ENCODE measurements at places on chromosomes 7 and 10. TPM values are rescaled to one million over a fixed set of nuclear protein-coding genes. Genes with fewer than 3 reads are reported as not detected.

The MYO1G gene
- 2.6 TPM for total RNA-seq

The NPC1L1 gene
- total RNA-seq = not detected

The NEURL1 gene
- total RNA-seq = 0.23 TPM

The GJD4 gene
- total RNA-seq = not detected

The KCNH2 gene
- 0.21 TPM for total RNA-seq

The ABCC2 gene
- 0.46 TPM for total RNA-seq

GRCh38 chr10:122642726-122643605 is 56.7 kb downstream of the C10orf120 start:
- DNase-seq = peak; percentile 79

GRCh38 chr10:72276421-72277339 is 3.0 kb downstream of the DDIT4 start:
- no peak for DNase-seq

GRCh38 chr10:94409021-94409657 is 6.8 kb downstream of the TBC1D12 start:
- DNase-seq = no peak

- DNase-seq = no peak
These were observed 24.9 kb downstream of the LUC7L2 start for GRCh38 chr7:139384611-139385010.

- DNase-seq = no peak
These were observed 64.2 kb downstream of the HDAC9 start for GRCh38 chr7:18559756-18560155.

DNA sequence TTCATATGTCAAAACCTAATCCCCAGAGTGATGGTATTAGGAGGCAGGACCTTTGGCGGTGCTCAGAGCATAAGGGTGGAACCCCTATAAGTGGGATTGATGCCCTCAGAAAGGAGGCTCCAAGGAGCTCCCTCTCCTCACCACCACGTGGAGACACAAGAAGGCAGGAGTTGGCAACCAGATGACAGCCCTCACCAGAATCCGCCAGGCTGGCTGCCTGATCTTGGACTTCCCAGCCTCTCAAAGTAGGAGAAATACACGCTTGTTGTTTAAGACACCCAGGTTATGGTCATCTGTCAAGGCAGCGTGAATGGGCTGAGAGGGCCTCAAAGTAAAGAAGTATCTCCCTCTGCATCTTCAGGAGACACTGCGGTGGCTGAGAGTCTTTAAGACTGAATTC is 187.7 kb downstream of the TNS3 start:
- DNase-seq = peak; percentile 36
